ENCODE measurements at places on chromosomes 5 and 9. TPM values are rescaled to one million over a fixed set of nuclear protein-coding genes. Genes with fewer than 3 reads are reported as not detected.

The FAM193B gene
- total RNA-seq, result 21.6 TPM

The TAF11L10 gene
- total RNA-seq, result not detected

The CCDC180 gene
- total RNA-seq, result 4.5 TPM

The LHX3 gene
- total RNA-seq, result not detected

The PCA3 gene
- under 0.01 TPM for total RNA-seq

The OGN gene
- total RNA-seq, result 0.33 TPM

The PRUNE2 gene
- total RNA-seq, result 68.1 TPM

The TRIM7 gene
- total RNA-seq, result 2.4 TPM

Measured in uterine smooth muscle cell (primary cell).